ENCODE measurements at places on chromosomes 12 and 14.

DNA sequence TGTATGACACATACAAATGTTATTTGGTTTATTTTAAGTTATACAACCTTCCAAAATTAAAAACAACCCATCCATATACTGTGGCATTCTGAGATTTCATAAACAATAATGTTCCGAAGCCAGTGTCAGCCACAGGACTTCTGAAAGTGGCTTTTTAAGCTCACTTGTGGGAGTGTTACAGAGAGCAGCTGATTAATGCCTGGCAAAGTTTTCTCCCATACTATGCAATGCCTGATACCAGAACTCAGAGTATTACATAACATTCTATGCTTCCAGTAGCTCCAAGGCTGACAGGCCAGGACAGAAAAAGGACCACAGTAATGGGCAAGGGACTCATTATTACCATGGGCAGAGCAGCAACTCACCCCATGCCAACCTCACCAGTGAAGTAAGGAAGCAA is 29.3 kb downstream of the NELL2 start:
- no peak for DNase-seq

- peak; percentile 27 for DNase-seq
Observed at GRCh38 chr12:24595652-24596235, 353.2 kb downstream of the BCAT1 start.

DNA sequence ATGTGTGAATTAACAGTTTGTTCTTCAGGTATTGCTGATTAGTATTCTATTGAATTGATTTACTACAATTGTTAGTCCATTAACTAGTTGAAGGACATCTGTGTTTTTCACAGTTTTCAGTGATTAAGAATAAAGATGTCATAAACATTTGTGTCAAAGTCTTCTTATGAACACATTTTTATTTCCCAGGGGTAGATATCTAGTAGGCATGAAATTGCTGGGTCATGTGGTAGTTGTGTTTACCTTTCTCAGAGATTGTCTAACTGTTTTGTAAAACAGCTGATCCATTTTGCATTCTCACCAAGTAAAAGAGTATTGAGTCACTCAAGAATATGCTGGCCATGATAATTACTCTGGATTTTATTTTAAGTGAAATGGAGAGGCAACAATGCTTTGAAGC is 1145.3 kb downstream of the FSCB start:
- no peak for DNase-seq

GRCh38 chr12:138898-139534 is 72.4 kb downstream of the IQSEC3 start:
- peak; percentile 45 for DNase-seq

DNA sequence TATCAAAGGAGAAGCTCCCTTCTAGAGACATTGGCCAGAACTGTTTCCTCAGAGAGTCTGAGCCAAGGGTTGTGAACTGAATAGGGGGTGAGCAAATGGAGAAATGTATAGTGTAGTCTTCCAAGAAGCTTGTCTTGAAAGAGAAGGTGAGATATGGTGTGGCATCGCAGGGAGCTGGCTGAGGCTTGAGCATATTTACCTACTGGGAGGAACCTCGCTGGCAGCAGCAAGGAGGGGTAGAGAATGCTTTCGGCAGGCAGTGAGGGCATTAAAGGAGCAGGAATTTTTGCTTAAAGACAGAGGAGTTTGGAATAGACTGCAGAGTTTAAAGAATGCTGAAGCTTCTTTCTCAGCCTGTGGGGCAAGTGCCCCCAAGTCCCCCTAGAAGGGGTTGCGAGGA is 59.3 kb upstream of the PRMT8 start:
- no peak for DNase-seq

DNA sequence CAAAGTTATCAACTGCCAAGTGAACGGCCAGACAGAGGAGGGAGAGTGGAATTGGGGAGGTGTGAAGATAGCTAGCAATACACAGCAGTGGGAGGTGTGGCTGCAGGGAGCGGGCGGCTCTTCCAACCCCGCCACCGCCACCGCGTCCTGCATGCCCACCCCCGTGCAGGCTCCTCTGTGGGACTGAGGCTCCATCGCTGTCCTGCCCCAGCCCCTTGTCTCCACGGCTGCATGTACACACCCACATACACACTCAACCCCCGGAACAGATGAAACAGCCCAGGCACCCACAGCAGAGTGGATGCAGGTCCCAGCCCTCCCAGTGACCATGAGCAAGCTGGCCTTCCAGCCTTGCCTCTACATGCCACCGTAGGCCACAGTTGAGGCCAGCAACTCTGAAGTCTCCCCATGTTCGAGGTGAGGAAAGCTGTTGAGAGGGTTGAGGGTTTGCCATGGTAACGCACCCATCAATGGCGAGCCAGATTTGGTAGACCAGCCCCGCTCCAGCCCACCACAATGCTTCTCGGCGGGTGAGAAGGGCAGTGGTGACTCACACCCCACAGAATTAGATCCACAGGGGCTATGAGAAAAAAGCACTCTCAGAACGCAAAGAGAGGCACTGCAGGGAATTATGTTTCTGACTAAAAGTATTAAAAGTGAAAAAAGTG is 39.3 kb downstream of the PITPNM2 start:
- no peak for DNase-seq

GRCh38 chr14:86712727-86713126 is 1182.8 kb downstream of the FLRT2 start:
- no peak for DNase-seq

- no peak for DNase-seq
Observed at GRCh38 chr14:22778084-22778483, 11.6 kb downstream of the OXA1L start.

DNA sequence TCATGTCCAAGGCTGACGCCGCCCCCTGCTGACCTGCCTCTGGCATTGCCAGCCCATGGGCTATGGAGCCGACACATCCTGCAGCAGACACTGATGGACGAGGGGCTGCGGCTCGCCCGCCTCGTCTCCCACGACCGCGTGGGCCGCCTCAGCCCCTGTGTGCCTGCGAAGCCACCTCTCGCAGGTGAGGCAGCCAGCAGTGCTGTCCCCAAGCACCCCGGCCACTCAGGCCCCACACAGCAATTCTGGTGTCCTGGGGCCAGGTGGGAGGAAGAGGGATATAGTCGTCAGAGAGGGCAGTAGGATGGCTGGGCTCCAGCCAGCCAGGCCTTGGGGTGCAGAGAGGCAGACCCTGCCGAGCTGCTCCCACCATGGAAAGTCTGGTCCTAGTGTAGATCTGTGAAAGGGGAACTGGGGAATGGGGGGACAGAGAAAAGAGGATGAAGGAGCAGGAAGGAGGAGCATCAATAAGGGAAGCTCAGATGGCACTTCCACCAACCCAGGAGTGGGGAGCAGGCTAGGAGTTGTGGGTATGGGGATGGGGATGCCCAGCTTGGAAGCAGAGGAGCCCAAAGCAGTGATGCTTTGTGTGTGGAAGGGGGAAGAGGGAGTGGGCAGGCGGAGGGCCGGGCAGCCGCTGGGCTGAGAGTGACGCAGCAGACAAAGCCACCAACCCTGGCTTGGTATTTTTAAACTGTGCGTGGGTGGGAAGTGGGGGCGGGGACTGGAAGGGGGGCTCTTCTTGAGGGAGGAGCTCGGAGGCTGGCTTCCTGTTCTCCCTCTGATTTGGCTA is 4.7 kb downstream of the NAB2 start:
- peak; percentile 80 for DNase-seq

- no peak for DNase-seq
Observed at GRCh38 chr12:52130711-52131110, 51.2 kb downstream of the SMIM41 start.

DNA sequence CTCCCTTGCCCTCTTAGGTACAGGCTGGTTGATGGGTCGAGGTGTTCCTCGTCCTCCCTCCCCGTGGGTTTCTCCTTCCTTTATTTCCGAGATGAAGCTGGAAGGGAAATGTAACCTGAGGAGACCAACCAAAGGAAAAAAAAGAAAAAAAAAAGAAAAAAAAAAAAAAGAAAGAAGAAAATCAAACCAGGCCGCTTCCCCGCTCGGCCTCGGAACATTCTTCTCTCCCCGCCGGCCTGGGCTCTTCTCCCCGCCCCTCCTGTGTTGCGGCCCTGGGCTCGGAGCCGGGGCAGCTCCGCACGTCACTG is 1.6 kb upstream of the NFATC4 start:
- DNase-seq, result no peak

DNA sequence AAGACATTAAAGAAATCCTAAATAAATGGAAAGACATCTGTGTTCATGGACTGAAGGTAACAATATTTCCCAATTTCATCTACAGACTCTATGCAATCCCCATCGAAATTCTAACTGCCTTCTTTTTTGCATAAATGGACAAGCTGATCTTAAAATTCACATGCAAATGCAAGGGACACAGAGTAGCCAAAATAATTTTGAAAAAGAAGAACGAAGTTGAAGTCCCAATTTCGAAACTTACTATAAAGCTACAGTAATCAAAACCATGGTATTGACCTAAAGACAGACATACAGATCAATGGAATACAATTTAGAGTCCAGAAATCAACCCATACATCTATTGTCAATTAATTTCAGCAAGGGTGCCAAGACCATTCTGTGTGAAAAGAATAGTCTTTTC is 16.4 kb upstream of the CD27 start:
- DNase-seq, result no peak

DNA sequence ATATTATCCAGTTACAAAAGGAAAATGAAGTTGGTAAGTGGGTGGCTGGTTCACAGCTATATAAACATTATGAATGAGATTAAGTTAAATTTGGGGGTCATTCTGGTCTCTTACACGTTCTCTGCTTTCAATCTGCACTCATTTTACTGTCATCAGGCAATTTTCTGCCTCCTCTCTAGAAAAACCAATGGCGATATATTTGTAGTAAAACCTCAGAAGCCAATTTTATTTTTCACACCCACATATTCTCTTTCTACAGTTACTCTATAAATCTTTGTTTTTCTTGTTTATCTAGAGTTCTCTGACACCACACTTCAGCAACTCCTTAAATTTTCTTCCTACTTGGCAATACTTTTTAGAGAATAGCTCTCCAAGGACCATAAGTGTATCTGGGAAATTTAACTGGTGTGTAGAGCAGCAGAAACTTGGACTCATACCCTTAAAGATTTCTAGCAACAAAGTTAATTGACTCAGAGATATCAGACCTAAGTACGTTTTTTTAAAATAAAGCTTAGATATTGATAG is 926.9 kb downstream of the TMTC2 start:
- DNase-seq, result no peak

DNA sequence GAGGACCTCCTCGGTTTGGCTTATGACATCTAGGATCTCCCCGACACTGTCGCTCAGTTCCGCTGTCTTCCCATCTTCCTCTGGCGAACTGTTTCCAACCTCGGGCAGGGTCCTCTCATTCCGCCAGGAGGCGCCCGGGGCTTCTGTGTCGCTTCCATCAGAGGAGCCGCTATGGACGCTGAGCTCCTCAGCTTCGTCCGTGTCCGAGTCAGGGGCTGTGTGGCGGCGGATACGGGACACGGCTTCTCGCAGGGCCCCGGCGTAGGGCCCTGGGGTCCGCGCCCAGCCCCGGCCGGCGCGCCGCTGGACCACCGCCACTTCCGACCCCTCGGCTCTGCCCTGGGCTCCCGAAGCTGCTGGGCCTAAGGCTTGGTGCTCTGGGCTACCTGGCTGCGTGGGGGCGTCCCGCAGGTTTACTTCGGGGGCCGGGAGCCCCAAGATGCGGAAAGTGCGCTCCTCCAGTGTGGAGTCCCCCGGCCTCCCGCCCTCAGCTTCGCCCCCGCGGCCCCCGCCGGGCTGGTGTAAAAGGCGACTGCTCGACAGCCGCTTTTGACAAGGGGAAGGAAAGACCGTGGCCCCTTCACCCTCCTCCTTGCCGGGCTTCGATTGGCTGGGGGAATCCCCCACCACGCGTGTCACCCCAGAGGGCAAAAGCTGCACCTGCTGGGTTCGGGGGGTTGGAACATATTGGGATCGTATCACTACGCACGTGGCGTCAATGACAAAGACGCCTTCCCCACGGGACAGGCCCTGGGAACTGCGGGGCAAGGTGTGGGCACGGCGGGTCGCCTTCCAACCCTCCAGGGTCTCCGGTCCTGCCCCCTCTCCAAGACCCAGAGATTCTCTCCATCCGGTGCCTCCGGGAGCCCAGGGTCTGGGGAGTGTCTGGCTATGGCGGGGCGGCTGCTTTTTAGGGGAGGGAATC is 2.1 kb downstream of the DDN start:
- peak; percentile 94 for DNase-seq

GRCh38 chr12:52221912-52222457 is 11.1 kb upstream of the KRT7 start:
- DNase-seq, result peak; percentile 79

DNA sequence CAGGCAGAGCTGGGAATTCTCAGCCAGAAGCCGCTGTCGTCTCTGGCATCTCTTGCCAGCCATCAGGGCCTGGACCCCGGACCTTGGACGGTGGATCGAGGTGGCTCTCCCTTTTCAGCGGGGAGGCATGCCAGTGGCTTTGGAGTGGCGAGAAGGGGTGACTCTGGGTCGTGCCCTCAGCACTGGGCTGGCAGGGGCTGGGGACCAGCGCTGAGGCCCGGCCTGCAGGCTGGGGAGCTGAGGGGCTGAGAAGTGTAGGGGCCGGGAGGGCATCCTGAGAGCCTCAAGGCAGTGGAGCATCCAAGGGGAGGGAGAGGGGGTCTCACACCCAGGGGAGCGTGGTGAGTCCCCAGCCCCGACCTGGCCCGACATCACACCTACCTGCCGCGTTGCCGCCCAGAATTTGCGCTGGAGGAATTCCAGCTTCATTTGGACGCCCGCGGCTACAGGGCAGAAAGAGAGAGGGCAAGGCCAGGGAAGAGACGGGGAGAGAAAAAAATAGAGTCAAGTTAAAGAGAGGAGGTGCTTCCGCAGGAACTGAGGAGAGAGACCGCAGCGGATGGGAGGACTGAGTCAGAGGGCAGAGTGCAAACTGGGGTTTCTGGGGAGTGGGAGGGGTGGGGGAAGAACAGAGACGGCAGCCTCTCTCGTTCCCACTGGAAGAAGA is 9.0 kb upstream of the LRTM2 start:
- DNase-seq, result no peak

- no peak for DNase-seq
Observed at GRCh38 chr12:84973026-84973425, 60.4 kb upstream of the SLC6A15 start.

GRCh38 chr12:53042607-53043454 is 7.0 kb upstream of the TNS2 start:
- no peak for DNase-seq

- DNase-seq, result no peak
Observed at GRCh38 chr14:23557521-23557920, 1.4 kb downstream of the THTPA start.

DNA sequence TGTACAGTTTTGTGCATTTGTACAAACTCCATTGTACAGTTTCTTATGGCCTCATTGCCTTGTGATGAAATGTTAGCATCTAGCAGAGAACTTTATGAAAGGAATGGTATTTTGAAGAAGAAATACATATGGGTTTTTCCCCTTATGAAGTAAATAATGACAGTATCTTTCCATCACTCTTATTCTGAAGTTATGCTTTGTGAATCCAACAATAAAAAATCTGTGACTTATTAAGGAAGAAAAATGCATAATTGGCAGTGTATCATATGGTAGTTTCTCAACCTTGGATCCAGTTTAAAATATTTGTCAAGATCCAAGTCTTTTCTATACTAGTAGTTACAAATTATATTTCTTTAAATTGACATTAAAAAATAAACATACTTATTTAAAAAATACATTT is 859.1 kb upstream of the FLRT2 start:
- DNase-seq, result no peak

- no peak for DNase-seq
Observed at GRCh38 chr12:12929696-12930095, 22.3 kb downstream of the GPRC5D start.

- DNase-seq, result no peak
Observed at GRCh38 chr14:103191844-103192243, 68.6 kb downstream of the TNFAIP2 start.

All from hematopoietic multipotent progenitor cell treated with erythropoietin and hydrocortisone succinate and interleukin-3 and kit ligand, for 6 days (in vitro differentiated cells).